Activated CD4-positive, alpha-beta T cell treated with anti-CD3 and anti-CD28 coated beads, Interleukin-2, amount 50 U/mL, for 1 hour (primary cell): ENCODE measurements at places on chromosomes 5 and 9.

- DNase-seq = no peak
These were observed 171.5 kb upstream of the GNA14 start for GRCh38 chr9:77819657-77820056.

DNA sequence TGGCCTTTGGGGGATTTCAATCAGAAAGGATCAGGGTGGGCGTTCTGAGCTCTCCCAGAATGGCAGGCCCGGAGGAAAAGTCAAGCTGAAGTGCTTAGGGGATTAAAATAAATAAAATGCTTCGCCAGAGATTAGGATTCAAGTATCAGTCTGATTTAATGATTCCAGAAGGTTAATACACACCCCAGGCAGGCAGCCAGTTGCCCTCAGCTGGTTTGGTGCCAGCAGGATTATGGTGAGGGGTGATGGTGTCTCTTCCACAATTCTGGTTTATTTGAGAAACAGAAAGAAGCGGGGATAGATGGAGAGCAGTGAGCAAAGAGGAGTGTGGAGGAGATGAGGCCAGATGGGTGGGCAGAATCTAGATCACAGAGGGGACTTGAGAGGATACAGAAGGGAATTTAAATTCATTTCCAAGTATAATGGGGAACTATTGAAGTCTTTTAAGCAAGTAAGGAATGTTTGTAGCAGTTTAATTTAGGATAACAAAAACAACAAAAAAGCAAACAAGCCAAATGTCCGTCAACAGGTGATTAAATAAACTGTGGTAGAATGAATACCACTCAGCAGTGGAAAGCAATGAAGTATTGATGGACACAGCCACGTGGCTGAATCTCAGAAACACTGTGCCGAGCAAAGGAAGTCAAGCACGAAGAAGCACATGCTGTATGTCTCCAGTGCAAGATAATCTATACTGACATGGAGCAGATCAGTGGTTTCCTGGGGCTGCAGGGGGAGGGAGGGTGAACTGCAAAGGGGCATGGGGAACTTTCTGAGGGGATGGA, 297.7 kb downstream of the MSX2 start:
- no peak for DNase-seq

DNA sequence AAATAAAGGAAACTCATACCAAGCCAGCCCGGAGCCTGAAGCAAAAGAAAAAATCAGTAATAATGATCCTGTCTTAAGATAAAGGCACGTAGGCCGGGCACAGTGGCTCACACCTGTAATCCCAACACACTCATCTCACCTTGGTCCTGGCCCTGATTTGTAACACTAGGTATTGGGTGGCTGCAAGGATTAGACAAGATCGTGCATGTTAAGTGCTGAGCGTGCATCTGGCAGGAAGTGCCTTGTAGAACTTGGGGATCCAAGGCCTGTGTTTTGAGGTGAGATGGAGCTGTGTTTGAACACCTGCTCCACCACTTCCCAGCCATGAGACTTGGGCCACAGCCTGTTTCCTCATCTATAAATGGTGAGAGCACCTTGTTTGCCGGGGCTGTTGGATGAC, 41.5 kb downstream of the SPRY4 start:
- no peak for DNase-seq

GRCh38 chr5:135739383-135739981, 95.0 kb upstream of the SLC25A48 start:
- no peak for DNase-seq

- no peak for DNase-seq
These were observed 107.4 kb downstream of the SCAMP1 start for GRCh38 chr5:78467752-78468357.

DNA sequence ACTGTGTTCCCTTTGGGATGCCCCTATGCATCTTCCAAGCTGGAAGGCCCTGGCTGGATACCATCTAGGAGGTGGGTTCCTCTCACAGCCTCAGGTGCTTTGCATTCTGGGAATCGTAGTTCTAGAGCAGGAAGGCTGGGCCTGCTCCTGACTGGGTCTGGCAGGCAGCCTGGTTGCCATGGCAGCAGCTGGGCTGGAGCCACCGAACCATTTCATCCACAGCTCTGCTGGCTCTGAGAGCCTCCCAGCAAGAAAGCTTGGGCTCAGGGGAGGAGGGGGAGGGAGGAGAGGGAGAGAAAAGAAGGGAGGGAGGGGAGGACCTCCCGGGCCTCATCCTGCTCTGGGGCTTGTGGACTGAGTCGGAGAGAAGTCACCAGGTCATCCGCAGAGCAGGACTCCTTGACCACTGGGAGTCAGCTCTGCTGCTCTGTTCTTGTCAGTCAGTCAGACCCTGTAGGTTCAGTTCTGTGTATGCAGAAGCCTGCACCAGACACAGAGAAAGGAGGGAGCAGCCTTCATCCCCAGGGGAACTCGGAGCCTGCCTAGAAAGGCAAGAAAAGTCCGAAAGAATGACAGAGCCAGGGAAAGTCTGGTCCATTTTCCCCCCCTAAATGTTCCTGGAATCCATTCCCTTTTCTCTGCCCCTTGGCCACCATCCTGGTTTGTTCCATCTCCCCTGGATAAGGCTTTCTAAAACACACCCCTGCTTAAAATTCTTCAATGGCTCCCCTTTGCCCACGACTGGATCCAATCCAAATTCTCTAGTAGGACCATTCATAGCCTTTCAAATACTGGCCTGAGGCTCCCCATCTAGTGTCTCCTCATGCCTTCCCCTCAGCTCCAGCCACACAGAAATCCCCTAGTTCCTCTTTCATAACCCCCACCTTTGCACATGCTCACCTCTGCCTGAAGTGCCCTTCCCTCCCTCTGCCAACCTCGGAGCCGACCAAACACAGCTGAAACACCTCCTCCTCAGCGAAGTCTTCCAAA, 65.4 kb upstream of the ARAP3 start:
- DNase-seq = no peak

- DNase-seq = no peak
These were observed 422.7 kb downstream of the MTRR start for GRCh38 chr5:8291641-8292040.

DNA sequence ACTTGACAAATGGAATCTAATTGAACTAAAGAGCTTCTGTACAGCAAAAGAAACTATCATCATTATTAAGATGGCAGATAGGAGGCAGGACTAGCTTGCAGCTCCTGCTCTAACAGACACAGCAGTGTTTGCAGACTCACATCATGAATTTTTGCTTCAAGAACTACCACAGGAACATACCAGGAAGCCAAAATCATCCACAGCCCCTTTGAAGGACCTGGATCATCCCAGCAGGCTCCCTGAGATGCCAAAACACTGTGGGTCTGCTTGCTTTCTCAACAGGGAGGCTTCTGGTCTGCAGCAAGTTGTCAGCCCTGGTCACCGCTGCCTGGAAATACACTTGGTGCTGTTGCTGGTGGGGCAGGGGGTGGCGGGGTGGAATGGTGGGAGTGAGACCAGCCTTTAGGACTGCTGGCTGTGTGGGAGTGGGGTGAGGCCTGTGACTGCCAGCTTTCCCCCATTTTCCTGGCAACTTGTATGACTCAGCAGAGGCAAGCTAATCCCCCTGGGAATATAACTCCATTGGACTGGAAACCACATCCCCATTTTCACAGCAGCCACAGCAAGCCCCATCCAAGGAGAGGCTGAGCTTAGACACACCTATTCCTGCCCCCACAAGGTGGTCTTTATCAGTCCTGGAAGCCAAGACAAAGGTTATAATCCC, 533.8 kb upstream of the CYLC2 start:
- no peak for DNase-seq

GRCh38 chr5:94640176-94640575, 21.7 kb downstream of the SLF1 start:
- DNase-seq = no peak

GRCh38 chr5:140005145-140005591, 37.9 kb downstream of the NRG2 start:
- no peak for DNase-seq

DNA sequence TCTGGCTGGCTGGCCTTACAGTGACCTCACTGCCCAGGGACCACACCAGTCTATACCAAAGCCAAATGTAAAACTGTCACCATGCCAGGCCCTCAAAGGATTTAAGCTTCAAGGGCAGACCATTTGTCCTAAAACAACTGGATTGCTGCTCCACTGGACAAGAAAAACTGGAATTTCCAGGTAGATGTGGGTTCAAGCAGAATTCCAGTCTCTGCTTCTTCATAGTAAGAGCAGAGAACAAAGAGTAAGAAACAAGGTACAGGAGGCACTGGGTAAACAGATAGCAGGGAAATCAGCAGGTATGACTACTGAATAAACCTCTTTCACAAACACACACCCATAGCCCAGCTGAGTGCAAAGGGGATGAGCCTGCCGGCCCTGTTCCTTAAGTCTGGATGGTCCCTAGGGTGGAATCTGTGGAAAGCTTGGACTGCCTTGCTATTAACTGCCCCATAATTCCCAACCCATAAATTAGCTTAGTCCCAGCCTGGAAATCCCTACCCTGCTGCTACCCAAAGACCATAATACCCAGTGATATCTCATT, 5.5 kb downstream of the B4GALT1 start:
- no peak for DNase-seq

DNA sequence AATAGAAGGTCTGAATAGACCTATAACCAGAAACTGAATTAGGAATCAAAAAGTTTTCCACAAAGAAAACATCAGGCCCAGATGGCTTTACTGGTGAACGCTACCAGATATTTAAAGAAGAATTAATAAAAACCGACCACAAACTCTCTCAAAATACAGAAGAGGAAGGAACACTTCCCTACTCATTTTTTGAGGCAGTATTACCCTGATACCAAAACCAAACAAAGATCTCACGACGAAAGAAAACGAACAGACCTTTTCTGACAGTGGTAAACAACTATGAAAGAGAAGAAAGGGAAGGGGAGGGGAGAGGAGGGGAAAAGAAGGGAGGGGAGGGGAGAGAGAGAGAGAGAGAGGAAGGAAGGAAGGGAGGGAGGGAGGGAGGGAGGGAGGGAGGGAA, 13.5 kb downstream of the B4GALT1 start:
- DNase-seq = no peak

GRCh38 chr9:69171049-69171448, 3.0 kb upstream of the TJP2 start:
- DNase-seq = no peak

DNA sequence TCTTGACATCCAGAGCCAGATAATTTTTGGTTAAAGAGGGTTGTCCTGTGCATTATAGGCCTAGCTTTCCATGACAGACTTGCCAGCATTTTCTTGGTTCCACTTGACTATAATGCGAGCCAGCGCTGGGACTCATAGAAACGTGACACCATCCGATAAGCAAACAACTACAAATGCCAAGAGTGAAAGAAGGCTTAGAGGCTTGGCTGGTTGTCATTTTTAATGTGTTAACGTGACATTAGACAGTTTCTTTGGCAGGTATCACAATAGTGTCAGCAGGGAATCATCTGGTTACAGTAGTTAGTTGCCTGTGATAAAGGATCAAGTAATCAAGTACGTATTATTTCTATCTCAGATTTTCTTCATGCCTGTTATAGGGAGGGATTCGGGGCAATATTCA, 20.0 kb upstream of the LIFR start:
- no peak for DNase-seq

DNA sequence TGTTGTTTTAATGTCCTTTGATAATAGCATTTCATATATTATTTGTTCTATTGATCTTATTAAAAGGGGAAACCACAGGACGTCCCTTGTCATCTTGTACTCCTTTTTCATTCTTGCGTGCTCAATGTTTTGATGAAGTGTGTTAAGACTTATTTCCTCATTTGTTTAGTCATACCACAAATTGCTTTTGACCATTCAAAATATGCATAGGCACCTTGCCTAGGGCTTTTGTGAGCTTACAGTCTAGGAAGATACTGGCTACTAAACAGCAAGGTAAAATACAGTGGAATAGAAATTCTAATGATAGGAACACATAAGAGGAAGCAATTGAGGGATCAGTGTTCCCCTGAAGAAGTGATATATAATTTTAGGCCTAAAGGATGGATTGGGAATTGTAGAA, 190.3 kb downstream of the WDR70 start:
- no peak for DNase-seq

GRCh38 chr5:68345171-68345570, 129.6 kb downstream of the PIK3R1 start:
- no peak for DNase-seq

- DNase-seq = no peak
These were observed 16.9 kb upstream of the FER start for GRCh38 chr5:108730617-108731340.

GRCh38 chr5:169369130-169369529, 68.2 kb upstream of the SLIT3 start:
- DNase-seq = no peak

GRCh38 chr5:35202319-35203111, 27.8 kb downstream of the PRLR start:
- DNase-seq = peak; percentile 11

- no peak for DNase-seq
These were observed 1526.0 kb downstream of the MAT2B start for GRCh38 chr5:165031371-165031770.

GRCh38 chr5:1564182-1564748, 40.5 kb upstream of the LPCAT1 start:
- no peak for DNase-seq

- DNase-seq = no peak
These were observed 16.7 kb downstream of the ERAP1 start for GRCh38 chr5:96790961-96791504.

DNA sequence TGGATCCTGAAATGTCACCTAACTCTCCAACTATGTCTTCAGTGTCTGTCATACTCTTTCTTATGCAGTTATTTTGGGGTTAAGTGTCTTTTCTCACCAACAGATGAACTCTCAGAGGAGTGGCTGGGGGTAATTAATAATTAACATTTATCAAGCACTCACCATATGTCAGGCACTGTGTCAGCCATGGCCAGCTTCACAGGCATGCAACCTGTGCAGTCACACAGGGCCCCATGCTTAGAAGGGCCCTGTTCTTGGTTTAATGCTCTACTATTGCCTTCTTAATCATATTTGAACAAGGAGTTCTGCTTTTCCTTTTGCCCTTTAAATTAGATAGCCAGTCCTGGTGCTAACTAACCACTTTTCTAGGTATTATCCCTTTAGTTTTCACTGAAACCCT, 3.4 kb upstream of the GRPEL2 start:
- DNase-seq = no peak

DNA sequence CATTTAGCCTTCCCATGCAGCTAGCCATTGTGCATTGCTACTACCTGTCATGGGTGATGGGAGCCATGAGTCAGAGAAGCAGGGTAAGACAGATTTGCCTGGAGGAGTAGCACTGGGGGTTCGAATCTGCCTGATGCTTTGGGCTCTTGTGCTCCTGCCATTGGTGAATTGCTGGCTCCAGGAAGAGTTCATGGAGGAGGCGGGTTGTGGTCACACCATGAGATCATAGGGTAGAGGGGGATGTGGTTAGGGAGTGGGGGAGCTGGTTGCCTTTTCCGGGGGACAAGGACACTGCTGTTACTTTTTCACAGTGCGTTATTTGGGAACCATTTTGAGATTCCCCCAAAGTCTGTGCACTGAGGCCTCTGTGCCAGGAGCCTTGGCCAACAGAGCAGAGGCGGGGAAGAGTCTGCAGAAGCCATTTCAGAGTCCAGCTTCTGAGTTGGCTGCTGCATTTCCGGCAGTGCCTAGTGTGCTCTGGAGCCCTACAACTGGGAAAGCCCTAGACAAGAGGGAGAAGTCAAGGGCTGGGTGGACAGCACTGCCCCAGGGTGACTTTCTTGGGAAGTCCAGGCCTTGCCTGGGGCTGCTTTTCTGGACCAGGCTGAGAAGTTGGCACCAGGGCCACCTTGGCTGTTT, 6.2 kb downstream of the ANGPTL2 start:
- no peak for DNase-seq
